ENCODE measurements at places on chromosomes 5 and 9. TPM values are rescaled to one million over a fixed set of nuclear protein-coding genes. Genes with fewer than 3 reads are reported as not detected.

GRCh38 chr5:11619339-11620024 lies 284.8 kb downstream of the CTNND2 start:
- DNase-seq = no peak

GRCh38 chr9:3664044-3664443 lies 138.2 kb upstream of the RFX3 start:
- DNase-seq = no peak

- no peak for DNase-seq
These were observed 3.8 kb downstream of the SPINK6 start for GRCh38 chr5:148206620-148207019.

DNA sequence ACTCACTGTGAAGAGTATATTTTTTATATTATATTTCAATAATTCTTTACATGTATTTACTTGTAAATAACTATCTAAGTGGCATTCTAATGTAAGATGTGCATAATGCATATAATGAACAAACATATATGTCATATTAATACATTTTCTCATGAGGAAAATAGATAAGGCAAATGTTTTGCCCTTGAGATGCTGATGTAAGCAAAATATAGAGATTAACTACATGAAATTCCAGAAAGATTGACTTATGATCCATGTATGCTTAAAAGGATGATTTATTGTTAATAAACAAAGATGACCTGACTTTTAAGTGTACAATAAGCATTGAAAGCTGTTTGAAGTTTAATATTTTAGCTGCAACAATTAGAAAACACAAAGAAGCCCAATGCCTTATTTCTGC lies 559.9 kb downstream of the PTPRD start:
- DNase-seq = no peak

- no peak for DNase-seq
These were observed 263.6 kb downstream of the FANCC start for GRCh38 chr9:95053611-95054570.

- DNase-seq = no peak
These were observed 37.8 kb upstream of the KIF2A start for GRCh38 chr5:62268234-62268633.

DNA sequence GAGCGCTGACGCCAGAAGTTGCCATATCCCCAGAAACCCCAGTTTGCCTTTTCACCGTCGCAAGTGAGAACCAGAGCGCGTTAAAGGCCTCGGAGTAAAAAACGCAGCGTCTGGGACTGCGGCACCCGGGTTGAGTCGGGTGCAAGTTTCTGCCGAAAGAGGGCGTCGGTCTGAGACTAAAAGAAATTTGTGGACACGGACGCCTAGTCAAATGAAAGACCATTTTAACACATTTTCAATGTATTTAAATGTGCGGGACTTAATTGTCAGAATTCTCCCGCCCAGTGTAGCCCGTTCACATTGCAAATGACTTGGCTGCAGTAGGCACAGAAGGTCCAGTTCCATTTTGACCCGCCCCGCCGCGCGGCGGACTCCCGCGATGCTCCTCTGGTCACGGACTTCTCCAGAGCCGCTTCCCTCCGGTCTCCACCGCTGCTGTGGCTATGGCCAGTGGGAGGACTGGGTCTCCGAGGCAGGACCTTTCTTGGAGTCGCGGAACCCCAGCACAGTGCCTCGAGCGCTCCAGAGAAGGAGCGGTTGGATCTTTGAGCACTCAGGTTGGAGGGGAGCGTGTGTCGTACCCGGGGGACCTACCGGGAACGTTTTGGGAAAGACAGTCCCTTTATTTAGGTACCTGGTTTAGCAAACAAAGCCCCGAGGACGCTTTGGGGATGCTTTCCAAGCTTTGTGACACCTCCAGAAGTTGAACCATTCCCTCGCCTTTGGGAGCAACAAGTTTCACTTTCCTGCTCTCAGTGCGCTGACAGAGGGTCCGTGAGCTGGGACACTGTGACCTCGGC lies 1.2 kb upstream of the NPR3 start:
- peak; percentile 85 for DNase-seq

- DNase-seq = no peak
These were observed 3.6 kb upstream of the OTP start for GRCh38 chr5:77641963-77642737.

- no peak for DNase-seq
These were observed 415.8 kb downstream of the SPATA31D1 start for GRCh38 chr9:82404196-82404870.

- DNase-seq = peak; percentile 78
These were observed 49.6 kb upstream of the FOXE1 start for GRCh38 chr9:97803167-97804058.

DNA sequence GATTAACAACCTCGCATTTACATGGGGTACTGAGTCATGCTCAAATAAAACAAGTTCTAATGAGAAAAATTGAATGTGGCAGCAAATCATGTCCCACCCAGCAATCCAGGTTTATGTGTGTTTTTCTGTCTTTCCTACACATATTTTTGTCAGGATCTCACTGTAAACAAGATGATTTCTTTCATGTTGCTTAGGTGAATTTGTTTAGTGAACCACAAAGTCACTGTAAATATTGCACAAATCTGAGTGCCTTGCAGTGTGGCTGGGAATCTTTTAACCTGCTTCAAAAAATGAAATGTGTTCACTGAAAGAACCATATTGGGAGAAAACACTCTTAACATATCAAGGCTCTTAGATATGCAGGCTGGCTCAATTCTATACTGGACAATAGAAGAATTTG lies 23.1 kb upstream of the ZCCHC7 start:
- DNase-seq = no peak

DNA sequence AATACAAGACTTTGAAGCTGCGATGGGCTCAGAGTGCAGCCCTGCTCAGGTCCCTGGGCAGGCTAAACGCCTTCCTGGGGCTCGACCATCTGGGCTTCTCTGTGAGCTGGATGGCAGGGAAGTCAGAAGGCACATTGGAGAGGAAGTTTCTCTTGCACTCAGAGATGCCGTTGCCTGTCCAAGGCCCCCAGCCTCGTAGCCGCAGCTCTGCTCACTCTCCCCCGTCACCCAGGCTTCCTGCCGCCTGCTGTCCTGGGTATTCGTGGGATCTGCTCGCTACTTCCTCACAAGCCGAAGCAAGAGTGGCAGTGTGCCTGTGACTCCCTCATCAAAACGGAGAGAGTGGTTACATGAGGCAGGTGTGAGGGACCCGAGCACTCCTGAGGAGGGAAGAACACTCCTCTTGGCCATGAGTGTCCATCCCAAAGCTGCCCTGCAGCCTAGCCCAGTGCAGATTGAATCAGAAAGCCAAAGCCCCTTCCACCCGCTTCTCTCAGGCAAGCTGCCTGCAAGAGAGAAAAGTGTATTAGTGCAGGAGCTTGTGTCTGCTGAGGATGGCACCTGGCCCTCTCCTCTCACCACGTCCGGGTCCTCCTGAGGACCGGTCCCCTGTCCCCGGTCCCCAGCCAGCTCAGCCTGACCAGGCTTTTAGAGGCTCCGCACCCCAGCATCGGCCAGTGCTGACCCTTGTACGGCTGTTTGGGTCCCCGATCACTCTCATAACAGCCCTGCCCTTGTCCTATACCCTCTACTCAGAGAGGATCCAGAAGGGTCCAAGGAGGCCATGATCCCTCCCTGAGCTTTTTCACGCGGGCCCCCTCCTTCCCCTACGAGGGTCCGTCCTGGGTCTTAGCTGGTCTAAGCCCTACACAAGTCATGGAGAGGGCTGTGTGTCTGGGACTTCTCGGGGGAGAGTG lies 7.3 kb downstream of the FCN2 start:
- DNase-seq = no peak

- no peak for DNase-seq
These were observed 48.9 kb downstream of the ZNF608 start for GRCh38 chr5:124697501-124697900.

DNA sequence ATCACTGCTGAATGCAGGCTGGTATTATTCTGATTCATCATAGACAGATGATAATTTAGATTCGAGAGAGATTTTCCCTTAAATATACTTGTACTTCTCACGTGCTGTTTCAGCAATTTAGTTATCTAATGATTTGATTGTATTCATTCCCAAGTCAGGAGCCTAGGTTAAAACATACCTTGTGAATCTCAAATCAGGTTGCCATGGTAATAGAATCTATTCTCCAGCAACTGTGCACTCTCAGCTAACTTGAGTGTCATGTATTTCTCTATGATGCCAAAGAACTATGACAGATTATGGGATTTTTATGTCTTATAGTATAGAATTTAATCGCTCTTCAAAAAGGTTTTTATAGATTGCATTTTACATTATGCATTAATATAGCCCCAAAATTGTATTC lies 315.3 kb downstream of the GABRG2 start:
- DNase-seq = no peak

DNA sequence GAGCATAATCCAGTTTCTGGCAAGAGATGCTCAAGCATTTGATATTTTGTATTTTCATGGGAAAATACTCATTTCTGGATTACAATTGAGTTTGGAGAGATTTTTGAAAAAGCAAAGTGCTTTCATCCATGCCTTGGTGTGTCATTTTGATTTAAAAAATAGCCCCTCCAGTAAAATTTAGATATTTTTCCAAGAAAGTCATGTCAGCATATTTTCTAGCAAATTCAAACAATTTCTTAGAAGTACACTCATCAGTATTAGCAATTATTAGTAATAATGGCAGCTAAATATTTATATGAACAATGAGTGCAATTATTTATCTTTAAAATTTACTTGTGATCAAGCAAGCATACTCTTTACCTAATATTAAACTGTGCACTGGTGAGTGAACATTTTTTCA lies 102.2 kb upstream of the TMEM161B start:
- no peak for DNase-seq

GRCh38 chr5:40547557-40547956 lies 132.2 kb upstream of the PTGER4 start:
- DNase-seq = no peak

- no peak for DNase-seq
These were observed 4.8 kb downstream of the PLK2 start for GRCh38 chr5:58455066-58455465.

GRCh38 chr5:139971202-139971725 lies 71.8 kb downstream of the NRG2 start:
- no peak for DNase-seq

- no peak for DNase-seq
These were observed 14.4 kb upstream of the DCAF12 start for GRCh38 chr9:34140853-34141252.

TPD52L3 gene
- total RNA-seq = not detected

PLPPR1 gene
- not detected for total RNA-seq

OR13C9 gene
- total RNA-seq = not detected

DDX4 gene
- not detected for total RNA-seq

SH3RF2 gene
- 0.66 TPM for total RNA-seq

FBXO10 gene
- total RNA-seq = 14.8 TPM

ZNF879 gene
- total RNA-seq = 3.7 TPM

UBE2QL1 gene
- total RNA-seq = 5.5 TPM

CRB2 gene
- total RNA-seq = 0.33 TPM

OBP2B gene
- not detected for total RNA-seq

ARSI gene
- total RNA-seq = 3.0 TPM

STPG3 gene
- total RNA-seq = not detected

APBB3 gene
- 14.3 TPM for total RNA-seq

NOTCH1 gene
- total RNA-seq = 30.7 TPM

NR5A1 gene
- not detected for total RNA-seq

IFNA2 gene
- not detected for total RNA-seq
